Fibroblast of skin of right biceps (primary cell): ENCODE measurements at places on chromosomes 12 and 14.

DNA sequence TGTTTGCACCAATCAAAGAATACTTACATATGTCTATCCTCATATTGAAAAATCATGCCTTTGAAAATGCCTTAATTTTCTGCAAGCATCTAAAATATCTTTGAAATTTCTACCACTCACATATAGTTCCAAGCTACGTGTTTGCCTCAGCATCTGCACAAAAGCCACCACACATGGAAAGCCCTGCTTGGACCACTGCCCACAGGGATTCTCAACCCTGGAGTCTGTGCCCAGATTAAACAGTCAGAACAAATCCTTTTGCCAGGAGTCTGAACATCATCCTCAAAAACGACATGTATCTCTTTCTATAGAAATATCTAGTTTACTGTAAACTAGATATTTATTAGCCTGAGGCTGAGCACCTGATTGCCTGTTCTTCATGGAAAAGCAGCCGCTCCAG, 32.6 kb downstream of the ARMH4 start:
- DNase-seq = no peak

- DNase-seq = peak; percentile 79
Measured at GRCh38 chr12:5172886-5173285, 129.2 kb downstream of the KCNA5 start.

DNA sequence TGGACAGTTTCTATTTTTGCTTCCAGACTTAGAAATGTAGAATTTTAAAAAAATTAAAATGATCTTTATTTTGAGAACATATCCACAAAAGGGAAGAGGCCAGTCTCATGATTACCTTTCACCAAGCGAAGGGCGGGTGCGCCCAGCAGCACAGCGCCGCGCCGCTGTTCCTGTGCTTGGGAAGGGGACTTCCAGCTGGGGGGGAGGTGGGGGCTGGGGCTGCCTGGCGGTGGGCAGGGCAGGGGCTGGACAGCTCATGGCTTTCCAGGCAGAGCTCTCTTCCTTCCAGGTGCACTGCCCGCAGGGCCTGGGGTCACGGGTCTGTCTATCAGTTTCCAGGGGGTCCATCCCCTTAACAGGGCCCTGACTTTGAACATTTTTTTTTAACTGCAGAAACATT, 199.9 kb downstream of the TTC7B start:
- DNase-seq = no peak

GRCh38 chr12:52022841-52023181, 16.1 kb downstream of the TAMALIN start:
- no peak for DNase-seq

- DNase-seq = no peak
Measured at GRCh38 chr12:56141946-56142784, 10.2 kb upstream of the MYL6B start.

DNA sequence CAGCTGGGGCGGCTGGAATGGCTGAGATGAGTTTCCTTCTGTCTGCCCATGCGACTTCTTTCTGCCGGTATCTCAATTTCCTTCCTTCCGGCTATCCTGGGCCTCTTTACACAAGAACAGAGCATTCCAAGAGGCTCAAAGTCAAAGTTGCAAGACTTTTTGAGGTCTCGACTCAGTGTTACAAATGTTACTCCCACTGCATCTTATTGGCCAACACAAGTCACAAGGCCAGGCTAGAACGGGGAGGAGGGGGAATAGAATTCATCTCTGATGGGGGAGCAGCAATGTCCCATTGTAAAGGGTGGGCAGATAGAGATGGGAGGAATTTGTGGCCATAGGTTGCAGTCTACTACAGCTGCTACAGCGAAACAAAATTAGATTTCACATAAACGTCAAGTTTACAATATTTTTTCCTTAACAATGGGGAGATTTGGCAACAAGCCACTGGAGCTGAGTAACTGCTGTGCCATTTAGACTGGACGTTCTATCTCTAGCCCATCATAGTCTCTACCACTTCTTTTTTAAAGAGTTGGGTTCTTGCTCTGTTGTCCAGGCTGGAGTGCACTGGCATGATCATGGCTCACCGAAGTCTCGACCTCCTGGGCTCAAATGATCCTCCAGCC, 9.5 kb upstream of the NYNRIN start:
- DNase-seq = no peak

DNA sequence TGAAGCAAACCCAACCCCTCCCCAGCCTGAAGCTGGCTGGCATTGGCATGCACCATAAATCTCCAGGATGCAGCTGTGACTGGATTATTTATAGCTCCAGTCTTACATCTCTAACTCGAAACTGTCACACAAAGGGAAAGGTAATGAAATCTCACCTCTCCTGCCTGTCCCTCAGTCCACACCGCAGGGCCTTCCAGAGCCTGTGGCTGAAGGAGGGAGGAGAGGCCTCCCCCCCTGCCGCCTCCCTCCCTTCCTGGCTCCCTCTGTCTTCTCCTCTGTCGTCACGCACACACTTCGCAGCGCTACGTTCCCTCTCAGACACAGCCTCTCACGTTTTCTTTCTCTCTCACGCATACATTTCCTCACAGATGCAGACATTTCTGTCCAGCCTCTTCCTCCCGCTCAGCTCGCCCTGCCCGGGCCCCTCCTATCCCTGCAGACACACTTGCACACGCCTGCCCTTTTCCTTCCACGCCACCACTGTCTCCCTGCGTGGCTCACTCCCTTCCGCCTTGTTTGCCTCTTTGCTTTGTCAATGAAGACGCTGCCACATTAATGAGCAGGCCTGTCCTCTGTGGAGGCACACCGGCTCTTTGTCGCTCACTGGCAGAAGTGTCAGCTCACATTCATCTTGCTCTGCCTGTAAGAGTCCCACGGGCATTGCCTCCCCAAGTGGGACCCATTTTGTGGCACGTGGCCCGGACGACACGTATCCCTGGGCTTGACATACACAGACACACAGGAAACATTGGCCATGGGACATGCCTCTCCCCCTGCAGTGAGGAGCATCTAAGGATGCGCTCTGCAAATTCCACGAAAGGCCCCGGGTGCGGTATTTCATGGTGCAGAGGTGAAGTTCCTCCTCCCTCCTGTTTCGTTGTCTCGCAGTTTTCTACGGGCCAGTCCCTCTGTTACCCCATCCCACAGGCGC, 27.9 kb downstream of the IRF2BPL start:
- DNase-seq = peak; percentile 75

GRCh38 chr12:111453071-111453989, 47.6 kb downstream of the SH2B3 start:
- no peak for DNase-seq

DNA sequence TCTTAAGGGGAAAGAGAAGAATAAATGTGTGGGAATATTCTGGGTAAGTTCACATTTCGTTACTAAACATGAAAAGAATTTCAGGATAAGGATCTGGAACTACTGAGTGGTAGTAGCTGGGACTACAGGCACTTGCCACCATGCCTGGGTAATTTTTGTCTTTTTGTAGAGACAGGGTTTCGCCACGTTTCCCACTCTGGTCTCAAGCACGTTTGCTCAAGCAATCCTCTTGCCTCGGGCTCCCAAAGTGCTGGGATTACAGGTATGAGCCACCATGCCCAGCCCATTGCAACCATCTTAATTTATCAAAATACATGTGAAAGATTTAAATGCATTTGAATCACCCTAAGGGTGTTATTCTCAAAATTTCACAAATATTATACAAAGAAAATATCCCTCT, 26.4 kb downstream of the ITPR2 start:
- DNase-seq = no peak

- no peak for DNase-seq
Measured at GRCh38 chr12:106645074-106645421, 62.2 kb downstream of the RFX4 start.

DNA sequence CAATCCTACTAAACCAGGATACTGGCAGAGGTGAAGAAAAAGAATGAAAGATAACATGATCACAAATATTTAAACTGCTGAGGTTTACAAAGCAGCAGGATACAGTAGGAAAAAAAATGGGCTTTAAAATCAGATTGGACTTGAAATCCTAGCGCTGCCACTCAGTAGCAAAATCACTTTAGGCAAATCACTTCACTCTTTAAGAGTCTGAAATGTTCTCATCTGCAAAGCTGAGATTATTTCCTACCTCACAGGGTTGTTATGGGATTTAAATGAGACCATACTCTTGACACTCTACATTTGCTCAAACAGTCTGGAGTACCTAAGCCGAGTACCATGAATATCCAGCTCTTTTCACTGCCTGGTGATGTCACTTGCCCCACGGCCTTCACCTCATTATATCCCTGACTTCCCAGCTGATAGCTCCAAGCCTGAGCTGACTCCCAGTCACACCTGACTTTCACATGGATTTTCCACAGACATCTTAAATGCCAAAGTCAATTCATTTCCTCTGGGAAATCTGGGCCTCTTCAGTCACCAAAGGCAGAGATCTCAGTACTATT, 60.2 kb downstream of the UBR7 start:
- DNase-seq = no peak

GRCh38 chr12:100643246-100643645, 69.8 kb downstream of the GAS2L3 start:
- DNase-seq = no peak

GRCh38 chr12:62866451-62867082, 68.4 kb downstream of the PPM1H start:
- peak; percentile 90 for DNase-seq

GRCh38 chr12:1591034-1591433, 3.3 kb downstream of the FBXL14 start:
- DNase-seq = no peak

GRCh38 chr14:102754370-102755262, 22.6 kb upstream of the TRAF3 start:
- no peak for DNase-seq

DNA sequence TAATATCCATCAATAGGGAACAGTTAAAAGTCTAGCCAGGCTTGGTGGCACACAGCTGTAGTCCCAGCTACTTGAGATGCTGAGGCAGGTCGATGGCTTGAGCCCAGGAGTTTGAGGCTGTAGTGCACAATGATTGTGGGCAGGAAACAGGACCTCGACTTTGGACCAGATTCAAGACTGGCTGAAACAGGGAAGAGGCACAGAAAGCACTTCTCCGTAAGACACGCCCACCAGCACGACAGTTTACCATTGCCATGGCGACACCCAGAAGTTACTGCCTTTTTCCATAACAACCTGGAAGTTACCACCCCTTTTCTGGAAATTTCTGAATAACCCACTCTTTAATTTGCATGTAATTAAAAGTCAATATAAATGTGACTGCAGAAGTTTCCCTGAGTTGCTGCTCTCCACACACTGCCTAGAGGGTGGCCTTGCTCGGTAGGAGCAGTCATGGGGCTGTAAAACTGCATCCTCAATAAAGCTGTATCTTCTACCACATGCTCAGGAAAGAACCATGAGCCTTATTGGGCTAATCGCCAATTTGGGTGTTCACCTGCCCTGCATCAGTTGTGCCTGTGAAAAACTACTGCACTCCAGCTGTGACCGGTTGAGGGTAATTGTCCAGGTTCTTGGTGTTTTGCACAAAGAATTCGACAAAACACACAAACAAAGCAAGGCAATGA, 4.6 kb upstream of the LRRC23 start:
- DNase-seq = no peak

GRCh38 chr12:15045451-15045850, 72.6 kb downstream of the PDE6H start:
- no peak for DNase-seq

- no peak for DNase-seq
Measured at GRCh38 chr14:89719366-89720075, 235.0 kb downstream of the EFCAB11 start.
